ENCODE measurements at places on chromosomes 6 and 20. TPM values are rescaled to one million over a fixed set of nuclear protein-coding genes. Genes with fewer than 3 reads are reported as not detected.

LY6G5C gene
- total RNA-seq = 2.0 TPM

MCHR2 gene
- total RNA-seq = not detected

PACRG gene
- total RNA-seq = 9.1 TPM

NFKBIE gene
- 1.7 TPM for total RNA-seq

SIRPB2 gene
- 2.2 TPM for total RNA-seq

PPP1R14C gene
- 91.6 TPM for total RNA-seq

DNA sequence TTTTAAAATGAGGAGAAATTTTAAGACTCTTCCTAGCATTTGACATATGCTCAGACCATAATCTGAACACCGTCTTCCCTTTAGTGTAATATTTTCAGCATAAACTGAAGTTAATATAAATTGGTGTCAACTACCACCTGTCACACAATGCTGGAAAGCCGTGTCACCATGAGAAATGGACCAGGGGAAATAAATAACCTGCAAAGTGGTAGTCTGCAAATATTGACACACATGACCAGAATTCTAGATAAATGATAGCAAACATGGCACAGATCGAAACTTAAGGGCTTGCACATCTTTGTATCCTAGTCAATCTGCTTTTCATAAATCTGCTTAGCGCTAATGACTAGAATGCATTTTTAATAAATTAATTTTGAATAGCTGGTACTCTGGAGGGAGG is 191.9 kb downstream of the CD83 start:
- no peak for DNase-seq

GRCh38 chr6:158536084-158536890 is 23.6 kb upstream of the TMEM181 start:
- peak; percentile 73 for DNase-seq

GRCh38 chr6:99219788-99220187 is 129.7 kb downstream of the FAXC start:
- DNase-seq = no peak

GRCh38 chr20:25065072-25065624 is 7.2 kb upstream of the ACSS1 start:
- DNase-seq = no peak

DNA sequence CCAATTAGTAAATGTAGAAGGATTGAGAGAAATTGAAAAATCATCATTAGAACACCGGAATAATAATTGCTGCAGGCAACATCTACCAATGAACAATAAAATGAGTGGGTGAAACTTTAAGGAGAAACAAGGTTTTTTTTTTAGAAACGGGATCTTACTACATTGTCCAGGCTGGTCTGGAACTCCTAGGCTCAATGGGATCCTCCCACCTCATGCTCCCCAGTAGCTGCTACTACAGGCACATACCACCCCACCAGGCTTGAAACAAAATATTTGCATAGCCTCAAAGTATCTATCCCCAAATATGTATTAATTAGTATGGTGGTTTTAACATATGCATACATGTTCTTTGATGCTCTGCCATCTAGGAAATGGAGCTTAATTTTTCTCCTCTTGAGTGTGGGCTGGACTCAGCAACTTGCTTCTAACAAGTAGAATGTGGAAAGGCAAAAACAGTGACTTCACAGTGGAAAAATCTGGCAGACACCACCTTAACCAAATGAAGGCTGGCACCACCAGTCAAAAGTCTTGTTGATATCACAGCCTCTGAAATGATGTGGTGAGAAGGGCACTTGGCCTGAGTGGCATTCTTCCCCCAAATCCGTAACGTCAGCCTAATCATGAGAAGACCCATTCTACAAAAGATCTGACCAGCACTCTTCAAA is 12.1 kb downstream of the NRSN2 start:
- no peak for DNase-seq

DNA sequence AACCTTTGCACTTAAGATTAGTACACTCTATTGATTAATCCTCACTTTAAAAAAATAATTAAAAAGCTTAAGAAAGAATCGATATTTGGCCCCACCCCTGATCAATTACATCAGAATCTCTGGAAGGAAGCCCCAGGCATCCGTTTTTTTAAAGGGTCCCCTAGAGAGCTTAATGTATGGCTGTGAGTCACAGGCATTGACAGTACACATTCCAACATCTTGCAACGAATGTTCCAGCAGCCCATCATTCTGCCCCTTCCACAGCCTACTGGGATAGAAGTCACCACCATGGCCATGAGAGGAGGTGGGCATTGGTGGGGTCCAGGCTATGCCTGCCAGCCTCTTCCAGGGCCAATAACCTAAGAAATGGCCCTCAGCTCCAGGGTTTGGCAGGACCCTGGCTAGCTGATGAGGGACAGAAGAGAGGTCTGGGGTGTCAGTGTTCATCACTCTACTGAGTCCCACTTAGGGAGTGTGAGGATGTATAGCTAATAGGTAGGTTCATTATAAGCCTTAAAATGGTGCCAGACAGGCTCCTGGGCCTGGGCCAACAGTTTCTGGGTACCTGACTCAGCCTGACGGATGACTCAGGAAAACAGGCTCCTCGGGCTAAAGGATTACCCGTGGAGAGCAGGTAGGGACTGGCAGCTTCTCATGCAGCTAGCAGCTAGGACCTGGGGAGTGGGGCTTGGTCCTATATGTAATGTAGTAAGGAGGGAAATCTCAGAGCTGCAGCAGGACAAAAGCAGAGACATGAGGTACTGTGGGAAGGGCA is 40.4 kb downstream of the MDGA1 start:
- DNase-seq = no peak

DNA sequence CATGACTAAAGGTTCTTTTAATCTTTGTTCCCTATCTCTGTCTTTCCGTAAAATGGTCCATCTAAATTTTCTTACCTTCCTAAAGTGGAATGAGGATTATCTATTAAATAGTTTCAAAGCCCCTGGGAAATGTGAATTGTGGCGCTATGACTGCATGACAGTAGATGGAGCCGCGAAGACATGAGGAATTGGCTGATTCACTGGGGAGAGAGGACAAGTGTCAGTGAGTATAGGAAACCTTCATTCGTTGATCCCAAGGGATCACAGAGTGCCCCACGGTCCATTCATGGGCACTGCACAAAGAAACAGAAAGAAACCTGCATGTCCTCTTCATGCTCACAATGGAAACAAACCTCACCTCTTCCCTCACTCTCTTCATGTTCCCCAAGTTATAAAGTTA is 479.3 kb upstream of the BTBD3 start:
- no peak for DNase-seq

- no peak for DNase-seq
These were observed 11.6 kb downstream of the PTPRT start for GRCh38 chr20:43178080-43178479.

GRCh38 chr6:121482751-121483150 is 47.3 kb downstream of the GJA1 start:
- DNase-seq = no peak

DNA sequence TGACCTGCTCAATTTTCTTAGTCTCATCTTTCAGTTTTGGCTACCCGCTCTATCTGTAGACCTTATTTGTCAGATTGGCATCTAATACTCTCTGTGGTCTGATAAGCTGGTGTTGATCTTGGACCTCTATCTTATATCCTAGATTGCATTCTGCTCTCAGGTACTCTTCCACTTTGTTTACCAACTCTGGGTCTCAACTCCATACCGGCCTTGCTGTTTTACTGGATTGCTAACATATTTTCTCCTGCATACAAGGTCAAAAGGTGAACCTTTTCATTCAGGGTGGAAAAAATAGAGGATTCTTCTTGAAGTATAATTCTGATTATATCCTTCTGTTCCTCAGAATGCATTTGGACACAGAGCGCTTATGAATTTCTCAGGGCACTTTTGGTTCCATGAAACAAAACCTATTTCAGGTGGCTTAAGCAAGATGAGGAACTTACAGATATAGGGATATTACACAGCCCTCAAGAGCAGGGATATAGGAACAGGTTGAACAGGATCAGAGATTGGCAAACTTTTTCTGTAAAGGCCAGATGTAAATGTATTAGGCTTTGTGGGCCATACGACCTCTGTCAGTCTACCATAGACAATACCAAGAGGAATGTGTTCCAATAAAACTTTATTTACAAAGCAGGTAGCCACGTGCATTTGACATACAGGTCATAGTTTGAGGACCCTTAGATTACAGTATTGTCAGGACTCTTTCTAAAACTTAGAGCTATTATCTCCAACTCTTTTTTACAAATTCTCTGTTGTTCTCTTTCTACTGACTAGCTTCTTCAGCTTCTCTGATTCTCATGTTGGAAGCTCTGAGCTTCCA is 2.5 kb upstream of the SH3BGRL2 start:
- DNase-seq = no peak
